Mucosa of gallbladder (tissue), 1 donor: ENCODE measurements at places on chromosomes 7 and 10.

- no peak for DNase-seq
Measured at GRCh38 chr7:23544913-23545354, 13.2 kb upstream of the TRA2A start.

DNA sequence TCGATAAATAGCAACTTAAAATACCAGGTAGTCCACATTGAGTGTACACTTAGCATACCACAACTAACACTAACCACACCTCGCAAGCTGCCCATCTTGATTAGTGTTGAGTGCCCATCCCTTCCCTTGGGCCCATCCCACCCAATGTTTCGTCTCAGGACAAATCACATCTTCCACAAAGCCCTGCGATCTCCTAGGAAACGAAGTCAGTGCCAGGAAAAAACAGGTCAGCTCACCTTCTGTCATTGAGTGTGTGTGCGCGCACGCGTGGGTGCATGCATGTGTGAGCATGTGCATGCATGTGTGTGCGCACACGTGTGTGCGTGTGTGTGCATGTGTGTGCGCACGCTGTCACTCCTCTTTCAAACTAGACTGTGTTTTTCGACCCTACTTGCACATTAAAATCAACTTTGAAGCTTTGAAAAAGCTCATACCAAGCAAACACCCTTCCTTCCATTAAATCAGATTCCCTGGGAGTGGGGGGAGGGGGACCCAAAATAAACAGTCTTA is 48.8 kb upstream of the OPALIN start:
- DNase-seq, result no peak

DNA sequence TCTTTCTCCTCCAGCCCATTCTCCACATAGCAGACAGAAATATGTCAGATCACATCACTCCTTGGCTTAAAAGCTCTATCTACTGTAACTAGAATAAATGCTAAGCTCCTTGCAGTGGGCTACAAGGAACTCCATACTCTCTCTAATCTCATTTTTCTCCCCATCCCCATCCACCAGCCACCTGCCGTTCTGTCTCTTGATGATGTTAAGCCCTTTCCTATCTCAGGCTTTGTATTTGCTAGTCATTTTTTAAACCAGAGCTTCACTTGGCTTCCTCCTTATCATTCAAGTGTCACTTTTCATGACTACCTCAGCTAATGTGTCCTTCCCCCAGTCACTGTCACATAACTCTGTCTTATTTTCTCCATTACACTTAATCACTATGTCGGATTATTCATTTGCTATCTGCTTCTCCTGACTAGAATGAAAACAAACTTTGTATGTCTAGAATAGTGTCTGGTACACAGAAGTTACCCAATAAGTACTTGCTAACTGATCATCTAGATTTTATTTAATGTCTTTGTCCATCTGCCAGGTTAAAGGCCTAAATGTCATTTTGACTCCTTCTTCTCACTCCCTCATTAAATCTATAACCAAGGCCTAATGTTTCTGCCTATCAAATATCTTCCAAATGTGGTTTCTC is 87.2 kb upstream of the RPA3 start:
- DNase-seq, result no peak

DNA sequence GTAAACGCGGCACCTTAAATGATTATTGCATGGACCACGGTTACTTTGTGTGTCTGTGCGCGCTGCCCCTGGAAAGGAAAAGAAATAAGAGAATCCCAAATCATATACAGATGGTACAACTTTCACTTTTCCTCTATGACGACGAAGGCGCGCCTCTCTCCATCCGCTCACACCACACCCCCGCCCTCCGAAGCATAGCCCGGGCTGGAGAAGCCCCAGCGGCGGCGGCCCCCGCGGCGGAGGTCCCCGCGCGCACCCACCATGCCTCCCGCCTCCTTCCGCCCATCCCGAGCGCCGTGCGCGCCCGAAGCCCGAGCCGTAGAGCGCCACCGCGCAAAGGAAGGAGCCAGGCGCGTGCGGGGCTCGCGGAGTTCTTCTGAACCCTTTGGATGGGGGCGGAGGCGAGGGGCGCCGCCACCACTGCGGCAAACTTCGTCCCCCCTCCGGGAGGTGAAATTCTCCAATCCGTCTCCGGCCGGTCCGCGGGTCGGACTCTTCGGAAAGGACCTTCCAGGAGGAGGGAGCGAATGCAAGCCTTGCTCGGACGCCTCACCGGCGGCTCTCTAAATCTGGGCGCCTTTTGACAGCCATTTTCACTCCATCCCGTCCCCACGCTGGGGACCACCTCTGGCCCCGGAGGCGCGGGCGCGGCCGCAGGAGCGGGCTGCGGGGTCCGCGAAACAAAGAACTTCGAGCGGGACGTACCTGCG is 588 bp downstream of the GLI3 start:
- no peak for DNase-seq
